Activated CD4-positive, alpha-beta T cell treated with anti-CD3 and anti-CD28 coated beads for 36 hours (primary cell): ENCODE measurements at places on chromosomes 7 and 10. TPM values are rescaled to one million over a fixed set of nuclear protein-coding genes. Genes with fewer than 3 reads are reported as not detected.

OR2A7 gene
- 2.9 TPM for total RNA-seq

LIPN gene
- not detected for total RNA-seq

PPP1R9A gene
- not detected for total RNA-seq

LIPF gene
- not detected for total RNA-seq

SEMA3A gene
- 1.6 TPM for total RNA-seq

SPAG6 gene
- 0.11 TPM for total RNA-seq

SLC12A9 gene
- total RNA-seq: 13.6 TPM

KLF14 gene
- not detected for total RNA-seq

CPA2 gene
- 0.18 TPM for total RNA-seq

SUN3 gene
- not detected for total RNA-seq

CYCS gene
- total RNA-seq: 237 TPM

TMEM176B gene
- not detected for total RNA-seq

FFAR4 gene
- total RNA-seq: not detected

GBF1 gene
- total RNA-seq: 33.1 TPM

HYAL4 gene
- total RNA-seq: not detected

ADCY1 gene
- total RNA-seq: 0.82 TPM

GPNMB gene
- 0.66 TPM for total RNA-seq

THSD7A gene
- not detected for total RNA-seq

SCART1 gene
- total RNA-seq: 1.4 TPM

MEPCE gene
- 45.9 TPM for total RNA-seq

SDK1 gene
- 1.9 TPM for total RNA-seq

OR9A2 gene
- total RNA-seq: not detected

ACBD7 gene
- total RNA-seq: 2.6 TPM

MSRB2 gene
- 9.0 TPM for total RNA-seq

ADAM12 gene
- 1.2 TPM for total RNA-seq

STAG3 gene
- total RNA-seq: 24.7 TPM

FAM25C gene
- not detected for total RNA-seq

ZNF138 gene
- total RNA-seq: 19.6 TPM

TRIM50 gene
- total RNA-seq: not detected

NEUROG3 gene
- 0.18 TPM for total RNA-seq

ITGA8 gene
- not detected for total RNA-seq

NOD1 gene
- 11.0 TPM for total RNA-seq

NPC1L1 gene
- not detected for total RNA-seq

MEIG1 gene
- total RNA-seq: 0.81 TPM

STAMBPL1 gene
- 36.6 TPM for total RNA-seq

NAT16 gene
- total RNA-seq: not detected

STEAP1 gene
- 0.69 TPM for total RNA-seq

NUDT13 gene
- total RNA-seq: 2.2 TPM

KIF11 gene
- total RNA-seq: 59.1 TPM

ZDHHC6 gene
- total RNA-seq: 61.3 TPM

NUP205 gene
- 150 TPM for total RNA-seq

CCM2 gene
- total RNA-seq: 70.1 TPM

ACHE gene
- 0.09 TPM for total RNA-seq

SUFU gene
- 8.4 TPM for total RNA-seq

FAM25A gene
- not detected for total RNA-seq

SAMD9 gene
- 10.2 TPM for total RNA-seq

LIPJ gene
- total RNA-seq: not detected

FOXP2 gene
- total RNA-seq: not detected
